ENCODE measurements at places on chromosomes 6 and 20.
A peak's percentile ranks its signal among the peaks of the same experiment; 100 is the strongest.

DNA sequence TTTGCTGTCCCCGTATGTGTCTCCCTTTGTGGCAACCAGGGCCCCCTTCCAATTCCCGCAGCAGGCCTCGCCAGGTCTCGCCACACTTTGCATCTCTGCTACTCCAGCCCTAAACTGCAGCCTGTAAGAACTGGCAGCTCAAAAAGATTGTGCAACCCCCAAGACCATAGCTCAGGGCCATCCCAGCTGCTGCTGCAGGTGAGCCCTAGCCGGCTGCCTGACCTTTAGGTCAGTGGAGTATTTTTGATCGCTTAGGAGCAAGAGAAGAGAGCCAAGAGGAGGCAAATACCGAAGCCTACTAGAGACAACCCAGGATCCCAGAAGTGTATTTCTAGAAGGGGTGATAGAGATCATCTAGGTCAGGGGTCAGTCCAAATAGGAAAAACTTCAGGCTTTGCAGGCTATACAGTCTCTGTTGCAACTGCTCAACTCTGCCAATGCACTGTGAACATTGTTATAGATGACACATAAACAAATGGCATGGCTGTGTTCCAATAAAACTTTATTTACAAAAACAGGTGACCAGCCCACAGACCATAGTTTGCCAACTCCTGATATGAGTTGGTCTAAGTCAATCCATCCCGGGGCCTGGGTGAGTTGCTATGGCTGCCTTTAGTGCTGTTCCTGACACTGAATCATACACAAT is 138.4 kb downstream of the EYA2 start:
- DNase-seq: no peak

DNA sequence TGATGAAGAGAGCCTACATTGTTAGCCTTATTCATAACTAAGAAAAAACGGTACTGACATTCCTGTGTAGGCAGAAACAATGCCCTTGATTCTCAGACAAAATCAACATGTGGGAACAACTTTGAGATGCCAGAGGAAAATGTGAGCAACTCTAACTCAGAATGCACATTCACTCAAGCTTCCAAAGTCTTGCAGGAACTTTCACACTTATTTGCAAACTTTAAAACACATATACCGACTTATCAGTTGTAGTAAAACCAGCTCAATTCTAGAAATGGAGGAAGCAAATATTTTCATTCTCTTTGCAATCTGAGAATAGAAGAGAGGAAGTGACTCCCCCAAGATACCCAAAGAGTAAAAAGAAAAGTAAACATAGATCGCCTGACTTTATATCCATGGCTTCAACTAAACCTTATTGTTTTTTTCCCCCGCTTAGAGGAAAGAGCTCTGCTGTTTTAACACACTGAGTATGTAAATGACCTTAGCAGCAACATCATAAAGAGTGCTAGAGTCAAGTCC is 117.6 kb downstream of the EPB41L2 start:
- no peak for DNase-seq

GRCh38 chr20:20083807-20084206 is 31.5 kb downstream of the CFAP61 start:
- peak; percentile 30 for DNase-seq

GRCh38 chr6:26019261-26019830 is 56.7 kb downstream of the TRIM38 start:
- no peak for DNase-seq

DNA sequence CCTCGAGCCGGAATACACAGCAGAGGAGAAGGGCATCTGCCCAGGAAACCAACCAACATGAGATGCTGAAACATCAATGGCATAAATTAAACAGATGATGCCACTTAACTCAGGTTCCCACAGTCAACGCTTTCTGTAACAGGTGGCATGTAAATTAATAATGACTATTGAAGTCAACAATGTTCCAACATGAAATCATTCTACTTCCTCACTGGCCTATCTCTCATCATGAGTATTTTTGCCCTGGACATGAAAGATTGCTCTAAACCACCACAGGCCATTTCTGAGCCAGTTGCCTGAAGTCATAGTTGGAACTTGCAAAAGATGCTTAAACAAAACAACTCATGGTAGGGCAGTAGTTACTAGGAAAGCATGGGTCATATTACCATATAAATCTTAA is 397.9 kb upstream of the JARID2 start:
- DNase-seq: no peak

DNA sequence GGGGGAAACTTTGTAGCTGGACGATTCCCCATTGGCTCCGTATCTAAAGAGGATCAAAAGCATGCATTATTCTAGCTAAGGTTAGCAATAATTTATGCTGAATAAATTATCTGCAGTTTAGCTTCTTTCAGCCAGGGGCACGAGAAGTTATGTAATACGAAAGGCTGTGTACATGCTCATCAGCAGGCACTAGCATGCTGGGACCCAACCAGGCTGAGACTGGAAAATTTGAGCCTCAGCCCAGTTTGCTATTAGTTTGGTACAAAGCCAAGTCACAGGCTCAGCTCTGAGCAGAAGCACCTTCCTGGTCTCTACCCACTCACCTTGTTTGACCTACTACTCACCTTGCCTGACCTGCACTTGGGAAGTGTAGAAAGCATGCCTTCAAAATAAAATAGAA is 328.1 kb upstream of the ARID1B start:
- DNase-seq: no peak
